8988T (cell line): ENCODE measurements at places on chromosomes 7 and 10.

DNA sequence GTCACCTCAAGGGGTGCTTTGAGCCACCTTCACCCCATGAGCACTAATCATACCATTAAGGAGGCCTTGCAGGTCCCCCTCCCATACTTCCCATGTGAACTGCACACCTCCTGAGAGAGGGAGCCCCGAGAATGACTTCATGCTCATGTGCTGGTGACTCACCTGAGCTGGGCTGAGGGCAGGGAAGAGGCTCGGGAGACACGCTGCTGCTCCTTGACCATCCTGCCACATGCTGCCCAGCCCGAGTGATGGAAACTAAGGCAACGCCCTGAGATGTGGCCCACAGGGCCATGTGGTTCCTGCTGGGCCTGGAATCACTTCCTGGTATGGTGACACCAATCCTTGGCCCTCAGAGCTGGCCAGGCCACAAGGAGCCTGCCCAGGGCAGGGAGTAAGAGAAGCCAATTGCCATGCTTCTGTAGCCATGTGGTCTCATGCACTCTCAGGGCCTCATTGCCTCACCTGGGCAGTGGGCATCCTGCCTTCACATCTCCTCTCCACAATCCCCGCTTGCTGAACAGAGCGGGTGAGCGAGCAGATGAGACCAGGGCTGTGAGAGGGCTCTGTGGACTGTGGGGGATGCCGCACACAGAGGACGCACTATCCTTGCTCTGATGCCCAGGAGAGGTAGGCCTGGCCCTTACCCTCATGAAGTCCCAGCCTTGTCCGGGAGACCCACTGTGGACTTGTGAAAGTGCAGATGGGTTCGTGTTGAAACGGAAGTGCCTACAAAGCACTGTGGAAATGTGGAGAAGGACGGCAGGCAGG, 18.3 kb upstream of the PPIF start:
- no peak for DNase-seq

DNA sequence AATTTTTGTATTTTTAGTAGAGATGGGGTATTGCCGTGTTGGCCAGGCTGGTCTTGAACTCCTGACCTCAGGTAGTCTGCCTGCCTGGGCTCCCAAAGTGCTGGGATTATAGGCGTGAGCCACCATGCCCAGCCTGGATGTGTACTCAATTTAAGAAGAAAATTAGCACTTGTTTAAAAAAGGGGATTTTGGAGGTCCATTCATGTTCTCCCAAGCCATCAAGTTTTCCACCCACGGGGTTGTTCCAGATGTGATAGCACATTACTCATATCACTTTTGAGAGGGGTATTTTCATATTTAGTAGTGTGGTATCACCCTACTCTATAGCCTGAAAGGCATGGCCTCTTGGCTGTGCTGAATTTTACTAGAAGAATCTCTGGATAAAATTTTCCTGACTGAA, 10.5 kb upstream of the SLC26A3 start:
- DNase-seq = no peak

- no peak for DNase-seq
Observed at GRCh38 chr10:30991647-30992011, 40.0 kb downstream of the ZNF438 start.

DNA sequence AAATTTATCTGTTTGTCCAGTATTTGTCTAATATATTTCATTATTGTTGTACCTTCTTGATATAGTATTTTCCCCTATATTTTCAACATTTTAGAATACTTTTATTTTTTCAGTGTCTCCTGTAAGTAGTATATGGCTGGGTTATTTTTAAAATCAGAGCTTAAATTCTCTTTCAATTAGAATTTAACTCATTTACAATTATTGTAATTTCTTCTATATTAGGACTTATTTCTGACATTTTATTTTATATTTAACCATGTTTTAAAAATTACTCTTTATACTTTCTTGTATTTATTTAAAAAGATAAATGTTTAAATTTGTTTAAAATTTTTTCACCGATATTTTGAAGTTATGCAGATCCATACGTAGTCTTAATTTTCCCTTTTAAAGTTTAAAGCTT, 220.0 kb upstream of the NPVF start:
- no peak for DNase-seq

DNA sequence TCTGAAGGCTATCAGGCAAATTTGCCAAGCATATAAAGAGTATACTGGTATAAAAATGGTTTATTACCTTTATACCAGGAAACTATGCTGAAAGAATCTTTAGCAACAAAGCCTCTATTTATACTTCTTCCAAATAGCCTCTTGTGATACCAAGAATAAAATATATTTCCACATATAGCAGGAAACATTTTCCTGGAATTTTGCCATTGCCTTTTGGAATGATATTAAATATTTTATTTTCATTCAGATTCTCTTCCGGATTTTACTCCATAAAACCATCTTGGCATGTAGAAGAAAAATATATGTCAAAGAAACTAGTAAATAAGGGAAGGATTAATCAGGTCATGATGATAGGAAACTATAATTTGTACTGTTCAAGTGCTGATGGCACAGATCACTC, 17.7 kb downstream of the SOSTDC1 start:
- DNase-seq = no peak

DNA sequence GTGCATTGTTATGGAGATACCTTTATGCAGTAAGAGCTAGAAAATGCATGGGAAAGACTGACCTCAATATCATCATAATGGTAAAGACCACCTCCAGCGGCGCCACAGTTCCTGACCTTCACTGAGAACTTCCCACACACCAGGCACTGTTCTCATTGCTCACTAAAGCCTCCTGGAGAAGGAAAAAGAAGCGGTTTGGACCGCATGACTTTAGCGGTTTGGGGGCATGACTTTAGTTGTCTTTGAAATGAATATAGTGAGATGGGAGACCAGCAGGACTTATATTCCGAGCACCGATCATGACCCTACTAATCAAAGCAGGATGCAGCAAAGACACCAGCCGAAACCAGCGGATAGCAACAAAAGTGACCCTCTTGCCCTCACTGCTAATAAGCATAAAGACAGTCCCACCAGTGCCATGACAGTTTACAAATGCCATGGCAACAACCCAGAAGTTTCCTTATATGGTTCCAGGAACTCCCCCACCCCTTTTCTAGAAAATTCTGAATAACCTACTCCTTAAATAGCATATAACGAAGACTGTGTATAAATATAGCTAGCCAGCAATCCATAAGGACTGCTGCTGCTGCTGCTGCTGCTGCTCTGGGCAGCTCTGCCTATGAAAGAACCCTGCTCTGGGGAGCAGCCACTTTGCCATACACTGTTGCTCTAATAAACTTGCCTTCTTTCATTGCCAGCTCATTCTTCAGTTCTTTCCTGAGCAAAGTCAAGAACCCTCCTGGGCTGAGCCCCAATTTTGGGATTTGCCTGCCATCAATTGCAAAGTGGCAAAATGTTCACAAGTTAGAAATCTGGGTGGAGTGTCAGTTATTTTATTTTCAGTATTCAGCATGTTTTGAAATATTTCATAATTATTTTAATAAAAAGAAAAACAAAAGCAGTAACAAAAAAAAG, 694.1 kb downstream of the SUGCT start:
- DNase-seq = no peak

DNA sequence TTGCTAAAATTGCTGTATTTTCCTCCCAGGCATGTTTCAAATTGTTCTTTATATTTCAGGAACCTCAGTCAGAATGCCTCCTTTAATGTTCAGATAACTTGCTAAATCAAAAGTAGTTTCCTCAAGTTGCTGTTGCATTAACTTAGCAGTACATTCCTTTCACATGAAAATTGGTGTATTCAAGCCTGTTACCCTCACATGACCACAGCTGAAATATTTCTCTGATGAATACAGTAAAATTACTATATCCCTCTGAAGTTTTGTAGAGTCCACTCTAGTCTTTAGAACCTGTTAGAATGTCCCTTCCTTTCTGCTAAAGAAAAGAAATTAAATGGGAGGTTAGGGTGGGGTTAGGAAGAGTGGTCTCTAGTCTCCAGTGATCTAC, 24.5 kb upstream of the C1GALT1 start:
- no peak for DNase-seq

DNA sequence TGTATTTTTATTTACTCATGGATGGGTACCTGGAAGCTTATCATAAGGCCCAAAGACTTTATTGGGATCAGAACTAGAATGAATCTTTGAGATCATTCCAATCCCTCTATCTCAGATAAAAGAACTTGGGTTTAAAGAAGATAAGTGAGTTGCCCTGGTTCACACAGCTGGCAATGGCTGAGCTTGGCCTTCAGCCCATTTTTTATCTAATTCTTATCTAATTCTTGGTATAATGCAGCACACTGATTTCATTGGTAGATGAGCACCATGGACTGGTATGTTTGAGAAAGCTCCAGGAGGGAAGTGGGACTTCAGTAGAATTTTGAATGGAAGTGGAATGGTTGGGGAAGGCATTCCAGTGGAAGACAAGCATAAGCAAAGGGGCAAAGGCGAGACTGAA, 558.9 kb downstream of the REEP3 start:
- DNase-seq = no peak

- DNase-seq = no peak
Observed at GRCh38 chr10:73655257-73655989, 406 bp downstream of the SYNPO2L start.

DNA sequence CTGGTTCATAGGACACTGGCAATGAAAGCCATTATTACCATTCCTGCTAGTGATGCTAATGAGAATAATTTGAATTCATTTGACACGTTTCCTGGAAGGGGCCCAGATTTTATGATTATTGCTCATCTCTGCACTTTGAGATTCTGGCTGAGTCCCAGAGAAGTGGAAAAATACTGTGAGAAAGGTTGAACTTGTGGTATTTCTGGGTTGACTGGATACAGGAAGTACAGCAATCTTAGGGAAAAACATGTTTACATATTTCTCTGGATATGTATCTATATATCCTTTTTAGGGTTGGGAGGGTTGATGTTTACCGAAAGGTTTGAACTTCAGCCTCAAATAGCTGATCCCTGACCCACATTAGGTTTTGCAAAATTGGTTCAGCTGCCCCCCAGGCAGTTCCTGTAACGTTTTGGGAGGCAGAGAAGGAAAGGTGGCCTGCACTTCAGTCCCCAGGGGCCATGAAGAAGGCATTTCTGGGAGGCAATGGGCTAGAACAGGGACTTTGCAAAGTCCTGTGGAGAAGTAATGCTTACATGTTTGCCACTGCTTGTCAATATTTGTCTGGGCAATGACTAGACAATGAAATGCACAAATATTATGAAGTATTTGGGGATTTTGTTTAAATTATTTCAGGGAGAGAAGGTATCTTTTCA, 253.7 kb upstream of the PITRM1 start:
- no peak for DNase-seq

DNA sequence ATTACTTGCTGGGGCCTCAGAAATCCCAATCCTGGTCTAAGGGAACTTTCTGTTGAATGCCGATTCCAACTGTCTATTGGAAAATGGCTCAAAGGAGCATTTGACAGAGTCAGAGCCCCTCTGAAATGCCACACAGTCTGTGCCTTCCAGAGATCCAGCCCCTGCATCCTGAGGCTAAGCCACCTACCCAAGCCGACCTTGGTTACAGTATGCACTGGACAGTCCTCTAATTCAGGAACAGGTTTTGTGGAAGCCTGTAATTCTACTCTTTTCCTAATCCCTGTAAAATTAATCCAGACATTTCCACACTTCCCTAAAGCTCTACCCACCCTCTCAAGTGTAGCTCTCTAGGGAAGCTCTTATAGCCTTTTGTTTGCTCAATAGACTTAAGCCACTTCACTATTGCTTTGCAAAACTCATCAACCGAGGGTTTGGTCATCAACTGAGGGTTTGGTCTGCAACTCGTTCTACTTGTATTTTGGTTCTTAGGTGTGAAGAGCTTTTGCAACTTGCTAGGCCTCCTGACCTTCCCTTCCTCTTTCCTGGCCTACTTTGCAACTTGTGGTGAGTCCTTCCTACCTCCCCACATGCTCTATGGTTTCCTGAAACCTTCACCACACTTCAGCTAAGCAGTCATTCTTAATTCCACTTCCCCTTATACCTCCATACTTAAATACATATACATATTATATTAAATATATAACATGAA, 364.8 kb downstream of the SFMBT2 start:
- DNase-seq = no peak

GRCh38 chr10:102564209-102564834, 60.5 kb downstream of the SUFU start:
- DNase-seq = no peak

DNA sequence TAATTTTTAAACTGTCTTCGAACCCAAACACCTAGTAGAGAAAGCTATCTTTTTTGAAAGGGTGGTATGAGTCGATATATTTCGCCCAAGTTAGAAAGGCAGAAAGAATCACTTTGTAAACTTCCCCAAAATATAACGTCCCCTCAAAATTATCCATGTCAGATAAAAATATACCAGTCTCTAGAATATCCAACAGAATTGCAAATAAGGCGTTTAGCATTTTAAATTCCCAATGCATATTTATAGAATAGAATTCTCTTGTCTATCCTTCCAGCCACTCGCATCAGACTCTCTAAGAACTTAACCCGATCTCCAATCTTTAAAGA, 2.1 kb downstream of the CTBP2 start:
- DNase-seq = no peak

GRCh38 chr7:129767120-129768015, 155.8 kb downstream of the NRF1 start:
- DNase-seq = no peak

GRCh38 chr10:48444266-48444665, 137.8 kb downstream of the MAPK8 start:
- DNase-seq = peak; percentile 57

GRCh38 chr10:26474026-26474425, 35.9 kb downstream of the APBB1IP start:
- no peak for DNase-seq

GRCh38 chr7:81339946-81340345, 421.1 kb upstream of the SEMA3C start:
- no peak for DNase-seq

- no peak for DNase-seq
Observed at GRCh38 chr7:129989466-129989865, 36.7 kb upstream of the UBE2H start.

DNA sequence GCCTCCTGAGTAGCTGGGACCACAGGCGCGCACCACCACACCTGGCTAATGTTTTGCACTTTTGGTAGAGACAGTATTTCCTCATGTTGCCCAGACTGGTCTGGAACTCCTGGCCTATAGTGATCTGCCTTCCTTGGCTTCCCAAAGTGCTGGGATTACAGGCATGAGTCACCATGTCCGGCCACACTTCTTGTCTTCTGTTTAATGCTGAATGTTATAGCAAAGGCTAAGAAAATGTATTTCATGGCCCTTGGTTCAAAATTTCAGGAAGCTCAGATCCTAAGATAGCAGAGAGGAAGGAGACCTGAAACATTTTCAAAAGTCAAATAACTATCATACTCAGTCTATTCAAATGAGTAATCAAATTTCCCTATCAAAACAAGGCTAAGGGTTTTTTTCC, 229.6 kb downstream of the BAMBI start:
- DNase-seq = no peak

GRCh38 chr10:32937911-32938424, 20.1 kb downstream of the ITGB1 start:
- DNase-seq = no peak

- DNase-seq = no peak
Observed at GRCh38 chr10:52741851-52742250, 30.7 kb downstream of the MBL2 start.

GRCh38 chr7:84297616-84298015, 103.0 kb upstream of the SEMA3A start:
- no peak for DNase-seq
